A673 (cell line): ENCODE measurements at places on chromosomes 3 and 15. TPM values are rescaled to one million over a fixed set of nuclear protein-coding genes. Genes with fewer than 3 reads are reported as not detected.

DNA sequence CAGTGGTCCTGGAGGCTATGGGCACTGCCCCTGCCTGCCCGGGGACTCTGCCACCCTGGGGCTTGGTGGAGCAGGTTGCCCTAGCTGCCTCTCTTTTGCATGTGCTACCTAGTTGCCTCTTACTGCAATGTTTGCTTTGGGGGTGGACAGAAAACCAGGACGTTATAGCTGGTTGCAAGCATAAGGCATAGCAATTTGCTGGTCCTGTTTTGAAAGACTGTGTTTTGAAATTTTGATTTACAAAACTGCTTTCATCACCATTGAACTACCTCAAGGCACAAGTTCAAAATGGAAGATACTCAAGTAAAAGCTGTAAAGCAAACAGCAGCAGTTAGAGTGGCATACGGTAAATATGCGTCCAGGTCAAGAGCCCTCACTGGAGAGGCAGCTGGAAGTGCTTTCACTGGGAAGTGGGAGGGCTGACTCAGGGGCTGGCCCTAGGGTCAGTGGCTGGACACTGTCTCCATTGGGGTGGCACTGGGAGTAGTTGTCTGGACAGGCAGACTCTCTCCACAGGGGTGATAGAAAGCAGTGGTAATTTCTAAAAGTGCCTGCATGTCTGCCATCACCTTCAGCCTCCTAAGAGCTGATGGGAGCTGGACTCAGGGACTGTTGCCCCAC lies 138.1 kb downstream of the CHDH start:
- no peaks in the 10 kb centered on the region for H3K4me1 ChIP-seq
- no peak overlapping the region for H3K4me3 ChIP-seq
- no peaks in the 10 kb centered on the region for H3K36me3 ChIP-seq
- no peak overlapping the region for H3K27ac ChIP-seq

The CTXN2 gene
- not detected in 2 replicates for total RNA-seq

DNA sequence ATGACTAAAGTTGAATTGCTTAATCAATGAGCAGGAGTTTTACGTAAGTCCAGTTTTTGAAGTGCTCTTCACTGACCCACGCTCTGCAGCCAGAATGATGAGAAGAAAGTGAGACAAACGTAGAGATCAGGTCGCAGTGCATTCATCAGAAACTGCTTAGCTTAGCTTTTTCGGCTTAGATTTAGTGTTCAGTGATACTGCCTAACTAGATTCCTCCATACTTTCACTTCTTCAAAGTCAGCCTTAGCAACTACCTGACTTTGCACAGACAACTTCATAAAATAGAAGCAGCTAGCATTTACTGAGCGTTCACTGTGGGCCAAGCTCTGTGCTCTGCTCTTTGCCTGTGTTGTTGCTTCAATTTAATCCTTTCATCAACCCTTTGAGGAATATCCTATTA lies 116.1 kb downstream of the KCNH8 start:
- no peaks in the 10 kb centered on the region for H3K4me1 ChIP-seq
- no peaks in the 10 kb centered on the region for H3K36me3 ChIP-seq
- no peak overlapping the region for H3K4me3 ChIP-seq

The FEZF2 gene
- not detected in 2 replicates for total RNA-seq

The CD96 gene
- total RNA-seq, result not detected in 2 replicates

- H3K4me3 ChIP-seq, result no peak overlapping the region
- no peak for DNase-seq
- H3K27me3 ChIP-seq, result peaks cover 33% of the 10 kb centered on the region
- no peaks in the 10 kb centered on the region for H3K36me3 ChIP-seq
Observed at GRCh38 chr3:142966808-142967207, 3.3 kb upstream of the PAQR9 start.

DNA sequence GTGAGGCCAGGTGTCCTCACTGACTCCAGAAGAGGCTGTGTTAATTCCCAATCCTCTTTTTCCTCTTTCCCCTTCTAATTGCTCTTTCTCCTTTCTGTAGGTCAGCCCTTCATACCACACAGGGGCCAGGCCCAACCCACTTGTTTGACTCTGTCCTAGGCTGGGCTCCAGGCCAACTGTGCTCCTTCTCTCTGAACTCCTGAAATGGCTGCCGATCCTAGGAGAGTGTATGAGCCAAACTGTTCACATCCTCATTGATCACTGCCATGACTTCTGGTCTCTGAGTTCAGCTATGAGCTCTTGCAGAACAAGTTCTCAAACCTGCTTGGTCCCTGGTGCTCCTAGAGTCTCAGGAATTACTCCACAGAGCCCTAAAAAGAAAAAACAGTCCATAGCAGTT lies 145.1 kb downstream of the VGLL4 start:
- no peak overlapping the region for H3K4me3 ChIP-seq
- H3K4me1 ChIP-seq, result peaks cover 4% of the 10 kb centered on the region
- H3K36me3 ChIP-seq, result no peaks in the 10 kb centered on the region
- DNase-seq, result no peak
- no peaks in the 10 kb centered on the region for H3K27me3 ChIP-seq

GRCh38 chr3:12194669-12195161 lies 36.0 kb upstream of the TIMP4 start:
- no peaks in the 10 kb centered on the region for H3K36me3 ChIP-seq
- H3K27ac ChIP-seq, result no peak overlapping the region
- H3K4me1 ChIP-seq, result peaks cover 13% of the 10 kb centered on the region
- peak; percentile 7 for DNase-seq

The CAMP gene
- total RNA-seq, result not detected in 2 replicates

GRCh38 chr15:86743283-86743903 lies 663.7 kb downstream of the AGBL1 start:
- H3K27me3 ChIP-seq, result no peaks in the 10 kb centered on the region
- H3K4me1 ChIP-seq, result no peaks in the 10 kb centered on the region
- no peak overlapping the region for H3K27ac ChIP-seq
- H3K36me3 ChIP-seq, result no peaks in the 10 kb centered on the region

GRCh38 chr15:54640873-54641272 lies 555.9 kb downstream of the RSL24D1 start:
- H3K36me3 ChIP-seq, result no peaks in the 10 kb centered on the region
- no peaks in the 10 kb centered on the region for H3K4me1 ChIP-seq
- no peak for DNase-seq
- no peak overlapping the region for H3K27ac ChIP-seq
- no peaks in the 10 kb centered on the region for H3K27me3 ChIP-seq

The ITPKA gene
- 4.3 and 5.6 TPM in 2 replicates for total RNA-seq

The KCNMB3 gene
- 3.5 and 4.3 TPM in 2 replicates for total RNA-seq

The ACAP2 gene
- total RNA-seq, result 45.5 and 47.4 TPM in 2 replicates

GRCh38 chr15:63013052-63013808 lies 29.3 kb upstream of the TPM1 start:
- H3K4me3 ChIP-seq, result no peak overlapping the region
- no peak overlapping the region for H3K27ac ChIP-seq
- H3K4me1 ChIP-seq, result peaks cover 13% of the 10 kb centered on the region
- DNase-seq, result peak; percentile 70

DNA sequence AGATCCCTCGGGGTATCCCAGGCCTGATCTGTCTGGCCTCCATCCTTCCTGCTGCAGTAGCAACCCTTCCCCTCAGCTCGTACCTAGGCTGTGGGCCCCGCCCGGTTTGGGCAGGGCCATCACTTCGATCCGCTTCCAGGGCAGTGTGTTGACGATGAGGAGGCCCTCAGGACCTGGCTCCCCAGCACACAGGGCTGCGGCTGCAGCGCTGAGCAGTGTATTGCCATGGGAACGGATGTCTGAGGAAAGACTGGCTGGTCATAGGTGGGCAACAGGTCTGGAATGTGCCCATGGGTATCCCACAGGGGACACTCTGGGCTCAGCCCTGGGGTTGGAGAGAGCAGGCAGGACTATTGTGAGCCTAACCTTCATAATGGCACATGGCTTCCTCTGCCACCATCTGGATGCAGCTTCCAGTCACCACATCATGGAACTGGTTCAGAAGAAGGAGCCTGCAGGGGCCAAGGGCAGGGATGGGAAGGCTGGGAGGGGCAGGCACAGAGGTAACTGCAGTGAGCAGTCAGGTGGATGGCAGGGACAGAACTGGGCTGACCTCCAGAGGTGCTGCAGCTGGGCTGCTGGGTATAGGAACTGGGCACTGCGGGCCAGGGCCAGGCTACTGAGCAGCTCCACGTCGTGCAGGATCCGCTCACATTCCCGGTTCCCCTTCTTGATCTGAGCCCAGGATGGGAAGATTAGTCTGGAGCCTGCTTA lies 8.7 kb downstream of the MAN2C1 start:
- no peak overlapping the region for H3K4me3 ChIP-seq
- no peak overlapping the region for H3K27ac ChIP-seq
- no peak for DNase-seq
- H3K27me3 ChIP-seq, result no peaks in the 10 kb centered on the region

DNA sequence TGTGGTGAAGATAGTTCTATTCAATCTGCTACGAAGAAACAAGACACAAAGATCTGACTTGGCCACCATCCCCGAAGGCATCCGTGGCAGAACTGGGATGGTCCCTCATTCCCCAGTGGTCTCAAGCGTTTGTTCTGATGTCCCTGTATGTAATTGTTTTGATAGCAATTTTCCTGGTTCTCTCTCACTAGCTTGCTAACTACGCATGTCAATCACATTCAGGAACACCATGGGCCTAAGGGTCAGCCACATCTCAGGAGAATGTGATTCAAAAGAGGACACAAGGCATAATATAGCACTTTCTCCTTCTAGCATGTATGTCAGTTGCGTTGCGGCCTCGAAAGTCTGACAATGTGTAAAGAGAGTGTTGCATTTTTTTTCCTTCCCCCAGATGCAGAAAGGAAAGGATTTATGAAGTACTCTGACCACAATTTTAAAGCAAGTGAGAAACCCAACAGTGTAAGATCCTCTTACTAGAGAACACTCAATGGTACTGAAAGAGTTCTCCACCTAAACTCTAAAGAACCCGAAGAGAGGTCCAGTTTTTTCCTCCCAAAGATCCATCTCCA lies 32.0 kb upstream of the TCF12 start:
- peaks cover 19% of the 10 kb centered on the region for H3K4me1 ChIP-seq
- H3K36me3 ChIP-seq, result no peaks in the 10 kb centered on the region
- no peak for DNase-seq

DNA sequence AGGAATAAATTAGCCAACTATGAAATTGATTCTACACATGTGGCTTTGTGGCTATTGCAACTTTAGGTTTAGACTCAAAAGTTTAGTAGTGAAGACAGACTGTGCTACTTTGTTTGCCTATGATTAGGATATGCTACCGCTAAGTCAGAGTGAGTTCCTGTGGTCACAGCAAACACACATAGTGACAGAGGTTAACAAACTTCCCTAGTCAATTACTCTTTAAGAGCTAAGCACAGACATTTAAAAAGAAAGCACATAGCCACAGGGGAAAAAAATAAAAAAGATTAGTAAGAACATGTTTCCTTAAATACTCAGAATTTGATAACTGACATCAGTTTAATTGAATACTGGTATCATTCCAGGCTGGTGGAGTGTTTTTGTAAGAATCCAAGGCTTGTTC lies 207.1 kb downstream of the GBE1 start:
- no peaks in the 10 kb centered on the region for H3K36me3 ChIP-seq
- H3K4me3 ChIP-seq, result no peak overlapping the region
- no peaks in the 10 kb centered on the region for H3K4me1 ChIP-seq

The ATP13A5 gene
- total RNA-seq, result not detected in 2 replicates

DNA sequence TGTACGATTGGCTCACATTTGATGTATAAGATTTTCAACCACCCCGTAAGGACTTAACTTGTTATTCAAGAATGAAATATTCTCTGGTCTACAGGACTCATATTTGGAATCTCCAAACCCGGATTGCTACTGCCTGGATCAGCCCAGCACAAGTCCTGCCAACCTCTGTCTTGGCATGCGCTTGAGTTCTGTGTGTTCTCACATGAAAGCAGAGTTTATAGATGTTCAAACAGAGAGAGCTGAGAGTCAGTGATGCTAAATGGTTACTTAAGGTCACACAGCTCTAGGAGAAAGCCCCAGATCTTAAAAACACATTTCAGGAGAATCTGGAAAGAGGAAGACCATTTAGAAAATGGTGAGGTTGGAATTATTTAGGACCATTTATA lies 268.0 kb upstream of the TBL1XR1 start:
- H3K4me1 ChIP-seq, result peaks cover 6% of the 10 kb centered on the region
- H3K4me3 ChIP-seq, result no peak overlapping the region
- H3K27me3 ChIP-seq, result no peaks in the 10 kb centered on the region
- DNase-seq, result no peak
- no peak overlapping the region for H3K27ac ChIP-seq

The ECE2 gene
- not detected in 2 replicates for total RNA-seq

The FOXB1 gene
- not detected in 2 replicates for total RNA-seq

DNA sequence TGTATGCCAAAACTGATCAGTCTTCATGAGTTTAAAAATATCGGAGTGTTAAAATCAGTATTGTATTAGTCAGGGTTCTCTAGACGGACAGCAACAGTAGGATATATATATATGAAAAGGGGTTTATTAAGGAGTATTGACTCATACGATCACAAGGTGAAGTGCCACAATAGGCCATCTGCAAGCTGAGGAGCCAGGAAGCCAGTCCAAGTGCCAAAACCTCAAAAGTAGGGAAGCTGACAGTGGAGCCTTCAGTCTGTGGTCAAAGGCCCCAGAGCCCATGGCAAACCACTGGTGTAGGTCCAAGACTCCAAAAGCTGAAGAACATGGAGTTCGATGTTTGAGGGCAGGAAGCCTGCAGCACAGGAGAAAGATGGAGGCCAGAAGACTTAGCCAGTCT lies 391.0 kb upstream of the CADM2 start:
- no peaks in the 10 kb centered on the region for H3K36me3 ChIP-seq
- no peak overlapping the region for H3K4me3 ChIP-seq
- DNase-seq, result no peak
- no peak overlapping the region for H3K27ac ChIP-seq
- H3K4me1 ChIP-seq, result no peaks in the 10 kb centered on the region

GRCh38 chr3:161270991-161271390 lies 49.9 kb downstream of the NMD3 start:
- no peaks in the 10 kb centered on the region for H3K36me3 ChIP-seq
- no peaks in the 10 kb centered on the region for H3K27me3 ChIP-seq
- H3K4me3 ChIP-seq, result no peak overlapping the region
- no peak overlapping the region for H3K27ac ChIP-seq

DNA sequence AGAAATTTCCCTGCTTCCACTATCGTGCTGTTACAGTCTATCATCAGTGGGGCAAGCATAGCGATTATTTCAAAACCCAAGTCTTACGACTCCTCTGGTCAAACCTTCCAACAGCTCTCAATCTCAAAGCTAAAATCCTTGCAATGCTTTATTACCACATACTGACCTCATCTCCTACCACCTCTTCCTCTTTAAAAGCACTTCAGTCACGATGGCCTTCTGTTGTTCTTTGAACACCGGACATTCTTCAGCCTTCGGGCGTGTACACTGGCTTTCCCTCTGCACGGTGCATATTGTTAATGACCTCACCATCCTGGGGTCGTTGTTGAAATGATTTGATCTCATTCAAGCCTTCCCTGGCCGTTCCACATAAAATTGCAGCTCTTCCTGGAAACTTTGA lies 31.1 kb downstream of the MAGEL2 start:
- DNase-seq, result no peak
- no peak overlapping the region for H3K27ac ChIP-seq
- no peaks in the 10 kb centered on the region for H3K36me3 ChIP-seq
- no peak overlapping the region for H3K4me3 ChIP-seq
- no peaks in the 10 kb centered on the region for H3K4me1 ChIP-seq

DNA sequence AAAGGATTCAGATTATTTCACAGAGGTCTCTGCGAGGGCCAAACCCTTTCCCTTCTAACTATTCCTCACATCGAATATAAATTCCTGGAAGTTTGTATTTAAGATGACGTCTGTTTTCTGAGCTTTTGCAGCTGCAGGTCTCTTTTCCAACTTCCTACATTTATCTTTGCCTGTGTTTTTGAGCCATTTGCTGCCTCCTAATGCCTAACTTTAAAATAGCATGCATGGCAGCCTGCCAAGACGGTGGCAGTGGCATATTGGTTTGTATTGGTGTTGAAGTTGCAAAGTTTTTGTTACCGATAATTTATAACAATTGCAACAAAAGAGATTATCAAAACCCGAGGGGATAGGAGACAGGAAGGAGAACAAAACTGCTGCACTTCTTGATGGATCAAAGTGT lies 187.1 kb upstream of the DNAJC19 start:
- peaks cover 51% of the 10 kb centered on the region for H3K27me3 ChIP-seq
- no peaks in the 10 kb centered on the region for H3K4me1 ChIP-seq
- H3K36me3 ChIP-seq, result no peaks in the 10 kb centered on the region
- H3K4me3 ChIP-seq, result no peak overlapping the region
- peak; percentile 75 for DNase-seq
